GM04504 (cell line): ENCODE measurements at places on chromosomes 5 and 9.

DNA sequence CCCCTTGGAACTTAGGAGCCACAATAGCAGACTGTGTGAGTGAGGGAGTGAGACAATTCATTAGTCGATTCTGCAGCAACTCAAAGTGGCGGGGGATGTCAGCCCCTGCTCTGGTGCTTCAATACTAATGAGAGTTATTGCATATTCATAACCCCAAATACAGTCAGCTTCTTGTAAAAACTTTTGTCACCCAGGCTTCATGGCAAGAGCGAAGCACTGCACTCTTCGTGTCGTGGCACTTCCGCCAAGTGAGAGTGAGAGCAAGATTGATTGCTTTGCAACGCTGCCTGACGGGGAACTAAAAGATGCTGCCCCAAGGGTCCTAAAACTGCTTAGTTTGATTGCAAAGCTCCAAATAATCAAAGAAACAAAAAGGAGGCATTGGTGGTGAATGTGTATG is 150.9 kb downstream of the NR2F1-AS1 start:
- no peak for DNase-seq

DNA sequence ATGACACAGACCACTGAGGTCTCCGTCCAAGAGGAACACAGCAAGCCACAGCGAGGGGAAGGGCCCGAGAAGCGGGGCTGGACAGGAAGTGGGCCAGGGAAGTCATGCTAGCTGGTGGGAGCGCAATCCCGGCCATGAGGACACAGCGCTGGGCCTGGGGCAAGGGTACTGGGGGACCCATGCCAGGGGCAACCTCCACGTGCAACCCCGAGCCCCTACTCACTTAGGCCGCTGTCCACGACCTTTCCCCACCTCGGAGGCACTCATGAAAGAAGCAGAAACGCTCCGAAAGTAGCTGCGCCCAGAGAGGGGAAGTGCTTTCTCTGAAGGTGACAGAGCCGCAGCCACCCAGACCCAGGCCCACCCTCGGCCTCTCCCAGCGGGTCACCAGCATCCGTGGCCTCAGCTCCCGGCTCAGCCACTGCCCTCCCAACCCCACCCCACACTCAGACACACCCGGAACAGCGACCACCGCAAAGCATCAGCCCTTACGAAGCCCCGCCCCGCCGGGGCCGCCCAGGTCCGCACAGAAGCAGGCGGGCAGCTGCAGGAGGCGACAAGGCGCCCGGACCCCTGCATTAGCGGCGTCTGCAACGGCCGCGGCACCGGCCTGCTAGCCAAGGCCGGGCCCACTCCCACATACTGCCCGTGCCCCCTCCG is 782 bp downstream of the BICD2 start:
- no peak for DNase-seq

DNA sequence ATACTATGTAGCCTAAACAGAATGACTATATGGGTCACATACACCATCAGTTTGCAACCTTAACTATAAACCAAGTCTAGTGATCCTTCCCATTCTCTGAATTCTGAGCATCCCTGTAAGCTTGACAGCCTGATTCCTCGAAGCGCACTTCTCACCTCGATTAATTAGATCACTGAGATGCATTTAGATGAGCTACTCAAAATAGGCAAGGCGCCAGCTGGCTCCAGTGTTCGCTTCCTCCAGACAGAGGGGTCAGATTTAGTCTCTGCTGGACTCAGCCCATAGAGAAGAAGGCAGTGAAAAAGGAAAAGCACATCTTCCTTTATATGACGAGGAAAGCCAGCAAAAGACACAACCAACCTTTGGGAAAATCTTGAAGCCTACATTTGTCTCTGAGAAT is 371.5 kb downstream of the MLLT3 start:
- DNase-seq: no peak

GRCh38 chr5:74490814-74491213 is 149.7 kb downstream of the ENC1 start:
- DNase-seq: no peak

- no peak for DNase-seq
These were observed 7.9 kb downstream of the PLK2 start for GRCh38 chr5:58451732-58452565.

- DNase-seq: no peak
These were observed 28.4 kb upstream of the PRDM12 start for GRCh38 chr9:130635721-130636647.

- no peak for DNase-seq
These were observed 10.8 kb upstream of the PLIN2 start for GRCh38 chr9:19138084-19138483.

DNA sequence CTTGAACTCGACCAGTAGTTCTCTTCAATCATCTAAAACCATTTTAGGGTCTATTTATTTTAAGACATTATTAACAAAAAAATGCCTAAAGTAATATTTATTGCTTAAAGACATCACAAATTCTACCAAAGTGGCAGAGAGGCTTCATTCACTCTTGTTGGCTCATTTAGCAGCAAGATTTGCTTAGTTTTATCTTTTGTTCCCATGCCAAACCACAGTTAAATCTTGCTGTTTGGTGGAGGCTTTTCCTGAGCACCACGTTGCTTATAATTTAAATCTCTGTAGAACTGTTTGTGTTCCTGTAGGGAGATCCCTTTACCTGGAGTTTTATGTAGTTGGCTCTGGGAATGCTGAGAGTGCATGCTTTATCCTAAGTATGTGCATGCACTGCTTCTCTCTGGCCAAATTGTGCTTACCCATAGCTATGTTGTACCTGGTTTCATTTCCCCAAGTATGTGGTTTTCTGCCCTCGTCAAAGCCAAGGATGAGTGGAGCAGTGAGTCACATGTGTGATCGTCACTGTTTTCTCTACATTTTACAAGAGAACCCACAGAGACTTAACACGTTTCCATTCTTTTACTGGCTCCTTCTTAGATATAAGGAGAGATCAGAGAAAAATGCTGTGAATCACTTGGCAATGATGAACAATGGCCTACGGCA is 42.1 kb upstream of the MAST4 start:
- no peak for DNase-seq

- DNase-seq: no peak
These were observed 90.6 kb downstream of the ZFAND5 start for GRCh38 chr9:72274441-72274840.

- DNase-seq: no peak
These were observed 87.0 kb downstream of the RXRA start for GRCh38 chr9:134413112-134413715.

DNA sequence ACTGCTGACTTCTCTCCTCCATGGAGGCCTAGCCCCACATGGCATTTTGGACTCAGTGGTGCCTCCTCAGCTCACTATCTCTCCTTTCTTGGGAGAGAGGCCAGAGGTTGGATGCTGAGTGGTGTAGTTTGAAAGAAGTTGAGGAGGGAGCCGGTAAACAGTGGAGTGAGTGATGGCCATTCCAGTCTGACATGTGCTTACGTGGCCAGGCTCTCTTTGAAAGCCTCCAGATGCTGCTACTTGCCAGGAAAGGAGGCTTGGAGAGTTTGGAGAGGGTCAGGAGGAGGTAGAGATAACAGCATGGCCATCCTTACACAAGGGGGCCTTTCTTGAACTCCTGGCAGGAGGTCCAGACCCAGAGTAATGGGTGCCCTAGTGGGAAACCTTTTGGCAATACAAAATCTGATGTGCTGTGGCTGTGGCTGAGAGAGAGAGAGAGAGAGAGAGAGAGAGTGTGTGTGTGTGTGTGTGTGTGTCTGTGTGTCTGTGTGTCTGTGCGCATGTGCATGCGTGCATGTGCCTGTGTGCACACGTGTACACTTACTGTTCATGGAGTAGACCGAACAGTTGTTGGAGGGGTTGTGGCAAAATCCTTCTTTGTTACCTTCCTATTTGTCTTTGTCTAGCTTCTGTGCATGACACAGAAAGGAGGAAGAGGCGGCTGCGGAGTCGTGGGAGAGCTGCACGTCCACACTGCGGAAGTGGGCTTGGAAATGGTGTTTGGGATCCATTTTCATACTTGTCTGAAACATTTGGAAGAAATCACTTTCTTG is 37.8 kb downstream of the RALGPS1 start:
- DNase-seq: no peak

DNA sequence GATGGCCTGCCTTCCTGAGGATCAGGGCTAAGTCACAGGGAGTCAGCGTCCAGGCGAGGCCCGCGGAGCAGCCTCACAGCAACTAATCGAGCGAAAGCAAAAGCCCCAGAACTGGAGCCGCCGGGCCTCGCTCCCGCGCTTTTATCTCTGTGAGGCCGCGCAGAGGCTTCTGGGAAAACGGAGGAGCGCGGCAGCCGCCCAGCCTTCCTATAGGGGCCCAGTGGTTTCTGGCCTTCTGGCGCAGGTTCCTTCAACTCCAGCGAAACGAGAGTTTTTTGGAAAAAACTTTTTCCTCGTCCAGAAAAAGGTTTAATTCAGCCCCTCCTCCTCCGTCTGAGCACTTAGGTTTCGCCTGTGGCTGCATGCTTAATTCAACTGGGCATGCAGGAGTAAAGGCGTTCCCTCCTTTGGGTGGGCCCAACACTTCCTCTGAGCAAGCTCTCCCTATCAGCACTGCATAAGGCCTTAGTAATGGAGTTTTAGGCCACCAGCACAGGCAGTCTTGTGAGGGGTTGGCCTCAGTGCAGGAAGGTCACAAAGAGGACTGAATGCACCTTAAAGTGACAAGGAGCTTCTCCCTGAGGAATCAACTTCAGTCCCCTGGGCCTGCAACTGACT is at the start of gene MEIKIN:
MEIKIN (minus strand) TSS at position 113 of the 618 bp plus-strand sequence. CDS start 158 bp downstream, outside the sequence.
- DNase-seq: no peak

DNA sequence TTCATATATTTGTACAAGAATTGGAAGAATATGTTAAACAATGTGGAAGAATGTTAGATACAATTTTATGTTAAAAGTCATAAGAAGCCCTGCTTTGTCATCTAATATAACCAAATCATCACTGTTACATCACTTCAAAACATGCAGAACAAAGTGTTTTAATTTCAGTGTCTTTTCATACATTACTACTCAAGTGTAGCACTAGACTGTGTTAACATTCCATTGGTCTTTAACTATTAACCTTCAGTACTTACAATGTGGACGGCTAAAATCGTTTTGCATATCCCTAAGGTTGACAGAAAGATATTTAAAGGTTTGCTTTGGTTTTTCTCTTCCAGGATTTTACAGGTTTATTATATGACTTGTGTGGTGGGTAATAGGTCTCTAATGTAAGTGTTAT is 50.9 kb downstream of the VCAN start:
- no peak for DNase-seq

GRCh38 chr5:83281658-83282057 is 189.9 kb upstream of the VCAN start:
- DNase-seq: peak; percentile 61

GRCh38 chr5:29085142-29085541 is 2046.8 kb upstream of the CDH9 start:
- no peak for DNase-seq

DNA sequence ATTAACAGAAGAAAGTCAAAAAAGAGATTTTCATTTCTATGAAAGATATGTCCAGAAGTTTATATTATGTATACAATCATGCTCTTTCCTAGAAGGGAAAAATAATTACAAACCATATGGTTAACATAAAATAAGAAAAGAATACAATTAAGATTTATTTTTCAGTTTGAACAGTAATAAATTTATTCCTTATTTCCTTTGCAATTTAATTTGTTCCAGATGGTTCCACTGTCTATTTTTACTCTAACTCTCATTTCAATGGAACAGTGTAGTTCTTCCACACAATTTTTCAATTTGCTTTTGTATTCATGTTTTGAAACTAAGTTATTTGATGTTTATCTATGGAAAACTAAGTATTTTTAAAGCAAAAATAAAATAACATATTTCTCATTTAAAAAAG is 1026.3 kb downstream of the TAF11L14 start:
- DNase-seq: no peak

GRCh38 chr5:1478271-1479035 is 33.2 kb upstream of the SLC6A3 start:
- DNase-seq: no peak

DNA sequence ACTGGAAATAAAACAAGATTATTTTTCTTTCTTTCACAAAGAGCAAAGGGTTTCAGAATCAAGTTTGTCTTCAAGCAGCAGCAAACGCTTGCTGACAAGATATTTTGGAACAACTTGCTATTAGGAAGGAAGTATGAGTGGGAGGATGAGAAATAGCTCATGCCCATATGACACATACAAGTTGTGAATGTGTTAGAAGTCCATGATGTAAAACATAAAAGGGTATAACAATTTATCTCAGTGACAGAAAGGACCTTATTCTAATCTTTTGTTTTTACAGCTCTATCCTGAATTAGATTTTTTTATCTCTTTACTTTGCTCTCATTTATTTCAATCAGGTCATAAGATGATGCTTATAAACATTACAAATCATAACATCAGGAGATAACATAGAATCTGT is 516.6 kb upstream of the MEF2C start:
- no peak for DNase-seq

DNA sequence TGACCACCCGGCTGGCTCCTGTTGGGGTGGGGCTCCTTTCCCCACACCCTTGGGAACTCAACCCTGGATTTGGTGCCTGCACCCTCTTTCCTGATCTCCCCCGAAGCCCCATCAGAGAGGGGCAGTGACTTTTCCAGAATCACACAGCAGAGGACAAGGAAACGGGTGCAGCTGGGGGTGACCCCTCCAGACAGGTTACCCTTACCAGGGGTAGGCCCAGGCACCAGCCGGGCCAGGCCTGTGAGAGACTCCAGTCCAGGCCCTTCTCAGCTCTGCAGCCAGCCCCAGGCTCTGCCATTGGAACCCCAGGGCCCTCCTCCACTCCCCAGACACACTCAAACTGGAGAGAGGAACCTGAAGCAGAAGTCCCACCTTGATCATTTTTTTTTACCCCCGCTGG is 19.0 kb upstream of the PHYHD1 start:
- no peak for DNase-seq

GRCh38 chr9:21969011-21969940 is 24.9 kb downstream of the CDKN2A start:
- no peak for DNase-seq

GRCh38 chr5:55453211-55453610 is 81.6 kb downstream of the PLPP1 start:
- no peak for DNase-seq

GRCh38 chr9:121354141-121354540 is 15.9 kb downstream of the STOM start:
- no peak for DNase-seq

- no peak for DNase-seq
These were observed 98.4 kb downstream of the FBXO38 start for GRCh38 chr5:148482196-148482595.

DNA sequence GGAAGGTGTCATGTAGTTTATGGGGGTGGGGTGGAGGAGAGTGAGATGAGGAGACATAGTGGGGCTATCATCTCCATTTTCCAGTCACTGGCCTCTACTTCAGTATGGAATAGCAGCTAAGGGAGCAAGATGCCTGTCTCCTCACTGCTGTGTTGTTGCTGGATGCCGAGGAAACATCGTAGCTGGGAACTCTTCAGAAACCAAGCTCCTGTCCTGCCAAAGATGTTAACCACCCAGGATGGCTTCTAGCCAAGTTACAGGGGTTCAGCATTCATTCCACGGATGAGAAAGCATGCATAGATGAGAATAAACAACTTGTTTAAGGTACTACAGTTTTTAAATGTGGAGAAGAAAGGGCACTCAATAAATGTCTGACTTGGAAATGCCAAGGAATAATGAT is 226.5 kb downstream of the ASTN2 start:
- no peak for DNase-seq

- no peak for DNase-seq
These were observed 178.2 kb downstream of the PAM start for GRCh38 chr5:102933316-102933715.

GRCh38 chr5:145130996-145131395 is 704.1 kb downstream of the PRELID2 start:
- no peak for DNase-seq

GRCh38 chr9:35845824-35846771 is 17.1 kb downstream of the TMEM8B start:
- DNase-seq: no peak

GRCh38 chr5:147290261-147290660 is 55.4 kb downstream of the STK32A start:
- DNase-seq: no peak
